Testis (tissue), 5 donors: ENCODE measurements at places on chromosomes 12 and 14. TPM values are rescaled to one million over a fixed set of nuclear protein-coding genes. Genes with fewer than 3 reads are reported as not detected.

GRCh38 chr12:3795066-3795465, 42.2 kb upstream of the CRACR2A start:
- no peak for DNase-seq

GRCh38 chr12:10155966-10156365, 16.0 kb downstream of the OLR1 start:
- no peak for DNase-seq

- DNase-seq = no peak
These were observed 32.1 kb upstream of the TXNRD1 start for GRCh38 chr12:104183443-104183842.

DNA sequence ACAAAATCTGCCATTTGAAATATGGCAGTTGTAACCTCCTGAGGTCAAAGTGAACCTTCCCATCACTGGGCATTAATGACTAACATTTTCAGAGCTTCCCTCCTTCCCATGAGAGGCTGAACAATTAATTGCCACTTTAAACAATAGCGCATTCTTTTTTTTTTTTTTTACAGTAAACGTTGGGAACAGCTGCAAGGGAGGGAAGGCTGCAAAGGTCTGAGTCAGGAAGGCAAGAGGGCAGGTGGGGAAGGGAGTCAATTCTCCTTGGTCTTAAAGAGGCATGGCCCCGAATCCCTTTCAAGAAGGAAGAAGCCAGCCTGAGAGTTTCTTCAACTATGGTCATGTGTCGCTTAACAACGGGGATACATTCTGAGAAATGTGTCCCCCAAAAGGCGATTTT, 41.0 kb upstream of the PLEKHG3 start:
- no peak for DNase-seq

GRCh38 chr12:87529413-87529812, 499.8 kb downstream of the C12orf50 start:
- DNase-seq = no peak

DNA sequence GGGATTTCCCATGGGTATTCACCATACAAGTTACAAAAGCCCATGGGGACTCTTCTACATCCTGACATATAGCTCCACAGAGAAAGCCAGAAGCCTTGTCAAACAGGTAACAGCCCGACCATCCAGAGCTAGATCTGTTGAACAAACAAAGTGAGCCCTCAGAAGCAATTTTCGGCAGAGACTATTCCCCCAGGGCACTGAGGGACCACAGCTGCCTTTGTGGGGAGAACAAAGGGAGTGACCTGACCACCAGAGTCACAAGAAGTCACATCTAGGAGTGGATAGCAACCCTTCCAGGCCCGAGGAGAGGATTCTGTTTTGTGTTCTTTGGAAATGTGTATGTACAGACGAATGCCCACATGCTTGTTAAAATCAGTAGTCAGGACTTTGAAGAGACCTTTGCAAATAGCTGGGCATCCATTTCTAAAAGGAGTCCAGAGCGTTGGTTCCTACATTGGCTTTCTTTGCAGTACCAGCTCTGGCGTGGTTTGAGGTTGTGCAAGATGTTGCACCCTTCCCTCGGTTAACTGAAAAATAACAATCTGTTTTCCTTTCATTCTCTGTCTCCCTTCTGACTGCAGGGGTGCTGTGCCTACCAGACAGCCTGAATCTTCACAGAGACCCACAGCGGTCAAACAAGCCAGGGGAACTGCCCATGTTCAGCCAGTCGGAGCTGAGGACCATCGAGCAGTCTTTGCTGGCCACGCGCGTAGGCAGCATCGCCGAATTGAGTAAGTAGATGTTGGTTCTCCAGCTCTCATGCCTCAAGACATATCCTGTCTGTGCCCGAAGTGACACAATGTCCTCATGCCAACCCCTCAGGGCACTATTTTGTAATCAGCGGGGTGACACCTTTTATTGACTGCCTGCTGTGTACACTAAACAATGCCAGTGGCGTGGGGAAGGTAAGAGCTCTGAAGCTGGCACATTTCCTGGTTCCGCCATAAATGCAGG, 165.4 kb upstream of the PWP1 start:
- DNase-seq = no peak

Gene FAM186B
- polyA plus RNA-seq = 178 TPM

Gene RDH12
- polyA plus RNA-seq = 0.40 TPM

Gene SLC2A14
- 203 TPM for polyA plus RNA-seq
